Hindlimb muscle (tissue), 1 donor: ENCODE measurements at places on chromosomes 2 and 18. TPM values are rescaled to one million over a fixed set of nuclear protein-coding genes. Genes with fewer than 3 reads are reported as not detected.

The EML6 gene
- 52.3 TPM for polyA plus RNA-seq

The LIMS4 gene
- 3.4 TPM for polyA plus RNA-seq

DNA sequence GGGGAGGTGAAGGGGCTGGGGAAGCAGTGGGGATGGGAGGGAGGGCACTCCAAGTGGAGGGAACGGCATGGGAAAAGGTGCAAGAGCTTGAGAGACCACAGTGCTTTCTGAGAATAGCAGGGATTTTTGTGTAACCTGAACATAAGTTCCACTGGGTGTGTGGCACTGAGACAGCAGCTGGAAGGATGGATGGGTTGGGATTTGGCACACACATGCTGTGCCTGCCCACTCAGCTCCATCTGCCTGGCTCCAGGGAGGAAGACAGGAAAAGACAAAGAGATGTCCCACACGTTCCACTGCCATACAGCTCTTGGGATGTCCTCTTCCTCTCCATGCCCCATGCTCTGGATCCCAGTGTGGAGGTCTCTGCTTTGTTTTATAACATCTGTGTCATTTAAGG, 114.1 kb upstream of the TEX51 start:
- no peak for DNase-seq

DNA sequence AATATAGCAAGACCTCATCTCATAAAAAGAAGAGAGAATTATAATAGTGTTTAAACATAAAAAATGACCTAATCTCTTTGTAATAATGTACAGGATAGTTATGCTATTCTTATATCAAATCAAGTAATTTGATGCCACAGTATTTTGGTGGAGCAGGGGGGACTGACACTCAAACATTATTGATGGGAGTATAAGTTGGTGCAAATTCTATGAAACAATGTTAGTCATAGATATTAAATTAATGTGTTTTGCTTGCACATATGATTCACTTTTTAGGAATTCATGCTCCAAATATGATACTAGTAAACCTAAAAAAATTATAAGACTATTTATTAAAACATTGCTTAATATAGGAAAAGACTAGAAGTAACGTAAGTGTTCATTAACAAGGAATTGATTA, 256.1 kb upstream of the SYT4 start:
- DNase-seq, result no peak

GRCh38 chr2:217394510-217395351, 534.9 kb upstream of the TNP1 start:
- no peak for DNase-seq

DNA sequence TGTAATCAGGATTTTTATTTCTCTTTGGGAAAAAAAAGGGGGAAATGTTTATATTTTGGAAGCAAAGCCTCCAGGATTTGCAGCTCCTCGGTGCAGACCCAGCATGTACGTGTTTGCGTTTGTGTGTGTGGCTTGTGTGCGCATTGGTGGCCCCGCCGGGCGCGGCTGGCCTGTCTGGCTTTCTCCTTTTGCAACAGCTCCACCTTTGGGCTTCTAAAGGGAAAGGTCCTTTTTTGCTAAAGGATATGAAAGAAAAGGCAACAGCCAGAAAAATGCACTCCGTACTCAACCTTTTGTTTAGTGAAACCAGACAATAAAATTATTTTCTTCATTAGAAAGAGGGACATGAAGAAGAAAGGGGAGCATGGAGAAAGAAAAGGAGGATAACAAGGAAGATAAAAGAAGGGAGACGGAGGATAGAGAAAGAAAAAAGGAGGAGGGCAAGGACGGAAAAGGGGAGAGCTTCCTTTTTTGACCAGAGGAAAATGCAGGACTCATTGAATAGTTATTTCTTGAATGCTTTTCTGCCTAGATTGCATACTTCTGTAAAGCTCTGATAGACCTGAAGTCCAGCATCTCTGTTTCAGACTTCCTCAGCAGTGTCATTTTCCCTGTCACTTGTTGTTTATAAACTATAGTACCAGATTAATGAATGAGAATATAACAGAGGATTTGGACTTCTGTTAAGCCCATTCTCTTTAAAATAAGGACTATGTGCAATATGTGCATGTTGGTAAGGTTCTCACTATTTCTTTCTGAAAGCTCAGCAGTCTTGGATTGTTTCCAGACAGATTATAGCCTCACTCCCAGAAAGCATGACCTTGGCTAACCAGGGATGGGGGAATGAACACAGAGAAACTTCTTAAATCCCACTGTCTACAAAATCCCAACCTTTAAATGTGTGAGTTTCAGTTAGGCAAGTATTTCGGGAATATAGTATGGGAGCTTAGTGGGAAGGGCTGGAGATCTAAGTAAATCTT, 563.1 kb upstream of the PIK3C3 start:
- peak; percentile 64 for DNase-seq

DNA sequence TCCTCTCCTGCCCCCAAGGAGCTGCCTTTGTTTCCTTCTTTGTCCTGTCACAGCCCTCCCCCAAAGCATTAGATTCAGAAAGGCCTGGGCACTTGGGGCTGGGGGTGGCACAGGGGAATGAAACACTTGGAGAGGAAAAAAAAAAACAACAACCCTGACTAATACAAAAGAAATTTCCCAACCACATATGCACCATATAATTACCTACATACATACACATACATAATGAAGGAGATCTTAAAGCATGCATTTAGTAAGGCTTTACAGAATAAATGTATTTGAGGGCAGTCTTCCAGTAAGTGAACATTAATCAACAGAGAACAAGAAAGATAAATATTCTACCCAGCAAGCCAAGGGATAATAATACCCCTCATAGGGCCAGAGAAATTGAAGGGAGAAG, 70.0 kb upstream of the PPP1CB start:
- DNase-seq, result no peak
